GM20000 (cell line): ENCODE measurements at places on chromosomes 1 and 21.

- no peak for DNase-seq
Measured at GRCh38 chr21:36767096-36767495, 68.2 kb downstream of the SIM2 start.

DNA sequence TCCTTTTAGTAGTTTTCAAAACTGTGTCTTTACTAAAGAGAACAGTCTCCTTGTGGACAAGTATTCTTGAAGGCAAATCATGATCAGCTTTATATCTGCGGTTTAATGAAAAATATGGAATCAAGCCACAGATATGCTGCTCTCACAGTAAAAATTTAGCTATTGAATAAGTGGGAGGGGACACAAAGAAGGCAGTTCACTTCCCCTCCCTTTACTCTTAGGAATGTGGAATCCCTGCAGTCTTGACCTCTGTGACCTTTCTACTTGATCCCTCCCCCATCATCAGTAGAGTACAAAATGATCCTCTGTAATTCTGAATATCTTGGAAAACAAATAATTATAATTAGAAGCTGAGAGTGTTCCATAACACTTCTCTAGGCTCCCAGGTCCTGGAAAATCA lies 136.7 kb upstream of the HOOK1 start:
- DNase-seq: no peak

- DNase-seq: no peak
Measured at GRCh38 chr1:202251424-202252256, 58.0 kb downstream of the LGR6 start.

GRCh38 chr1:11738783-11739182 lies 2.8 kb downstream of the AGTRAP start:
- DNase-seq: no peak

DNA sequence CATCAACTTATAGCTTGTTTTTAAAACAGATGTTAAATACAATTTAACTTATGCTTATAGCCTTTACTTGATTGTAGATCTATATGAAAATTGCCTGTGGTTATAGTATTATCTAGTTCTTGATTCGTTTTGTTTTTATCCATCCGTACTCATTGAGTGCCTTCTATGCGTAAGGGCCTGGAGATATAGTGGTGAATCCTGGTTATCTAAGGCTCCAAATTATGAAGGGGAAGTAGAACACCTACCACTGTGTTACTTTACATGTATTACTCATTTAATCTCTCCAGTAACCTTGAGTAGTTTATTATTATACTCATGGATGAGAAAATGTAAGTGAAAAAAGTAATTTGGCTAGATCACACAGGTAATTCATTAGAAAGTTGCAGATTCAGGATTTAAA lies 121.8 kb downstream of the OSBPL9 start:
- DNase-seq: no peak

DNA sequence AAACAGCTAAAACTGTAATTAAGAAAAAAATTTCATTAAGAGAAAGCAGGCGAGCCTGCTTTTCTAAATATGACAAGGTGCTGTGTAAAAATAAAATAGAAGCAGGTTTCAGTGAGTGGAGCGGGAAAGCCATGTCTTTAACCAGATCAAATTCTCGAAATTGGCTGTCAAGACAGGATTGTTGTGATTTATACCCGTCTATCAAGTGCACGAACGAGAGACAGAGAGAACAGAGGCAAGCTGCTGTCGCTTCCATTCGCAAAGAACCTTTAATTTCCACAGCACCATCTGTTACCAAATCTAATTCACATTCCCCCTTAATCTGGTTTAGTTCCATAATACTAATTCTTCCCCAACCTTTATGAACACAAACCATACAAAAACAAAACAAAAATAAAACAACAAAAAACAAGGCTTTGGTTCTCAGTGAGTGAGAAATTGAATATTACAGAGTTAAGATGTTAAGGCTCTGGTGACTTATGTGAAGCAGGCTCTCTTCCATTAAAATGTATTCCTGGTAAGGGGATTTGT lies 35.0 kb downstream of the ESRRG start:
- no peak for DNase-seq

DNA sequence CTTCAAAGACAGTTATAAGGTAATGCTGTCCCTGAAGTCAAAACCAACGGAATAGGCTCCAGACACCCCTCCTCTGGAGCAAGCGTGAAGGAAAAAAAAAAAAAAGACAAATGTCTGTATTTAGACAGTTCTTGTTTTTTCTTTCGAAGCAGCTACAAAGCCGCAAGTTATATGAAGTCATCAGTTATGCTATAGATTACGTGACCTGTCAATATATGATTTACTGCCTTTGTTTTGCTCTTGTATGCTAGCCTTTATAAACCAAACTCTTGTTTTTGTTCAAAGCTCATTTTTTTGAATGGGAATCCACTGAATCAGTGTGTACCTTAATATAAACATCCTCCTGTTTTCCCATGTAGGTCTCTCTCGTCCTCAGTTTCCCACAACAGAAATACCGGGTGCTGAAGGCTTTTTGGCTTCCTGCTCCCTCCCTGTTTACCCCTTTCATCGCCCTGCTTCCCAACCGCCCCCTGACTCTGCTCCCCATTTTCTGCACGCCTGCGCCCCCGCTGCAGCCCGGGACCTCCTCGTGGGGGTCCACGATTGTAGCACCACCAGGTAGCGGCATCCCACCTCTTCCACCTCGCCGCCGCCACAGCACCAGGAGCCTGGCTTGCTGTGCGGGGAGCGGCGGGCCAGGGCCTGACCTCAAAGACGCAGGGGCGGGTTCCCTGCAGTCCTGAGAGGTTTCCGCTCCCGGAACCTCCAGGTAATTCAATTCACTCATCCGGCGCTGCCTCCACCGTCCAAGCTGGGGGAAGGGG lies 5.2 kb upstream of the ZNF678 start:
- no peak for DNase-seq

DNA sequence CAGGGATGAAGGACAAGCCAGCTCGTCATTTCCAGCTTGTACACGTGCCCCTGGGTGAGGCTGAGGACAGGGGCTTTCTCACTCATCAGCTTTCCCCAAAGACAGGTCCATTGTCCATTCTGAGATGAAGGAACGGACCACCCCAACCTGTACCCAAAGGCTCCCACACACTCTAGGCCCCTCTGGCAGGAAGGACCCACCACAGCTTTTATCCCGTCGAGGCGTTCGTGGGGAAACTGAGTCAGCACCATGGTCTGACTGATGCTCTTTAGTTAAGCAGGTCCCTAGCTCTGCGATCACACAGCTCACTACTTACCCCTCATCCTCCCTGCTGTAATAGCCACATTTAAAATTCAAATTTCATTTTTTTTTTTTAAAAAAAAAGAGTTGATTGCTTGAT lies 117.3 kb downstream of the AJAP1 start:
- no peak for DNase-seq

GRCh38 chr1:116486424-116486823 lies 84.4 kb downstream of the CD58 start:
- no peak for DNase-seq

DNA sequence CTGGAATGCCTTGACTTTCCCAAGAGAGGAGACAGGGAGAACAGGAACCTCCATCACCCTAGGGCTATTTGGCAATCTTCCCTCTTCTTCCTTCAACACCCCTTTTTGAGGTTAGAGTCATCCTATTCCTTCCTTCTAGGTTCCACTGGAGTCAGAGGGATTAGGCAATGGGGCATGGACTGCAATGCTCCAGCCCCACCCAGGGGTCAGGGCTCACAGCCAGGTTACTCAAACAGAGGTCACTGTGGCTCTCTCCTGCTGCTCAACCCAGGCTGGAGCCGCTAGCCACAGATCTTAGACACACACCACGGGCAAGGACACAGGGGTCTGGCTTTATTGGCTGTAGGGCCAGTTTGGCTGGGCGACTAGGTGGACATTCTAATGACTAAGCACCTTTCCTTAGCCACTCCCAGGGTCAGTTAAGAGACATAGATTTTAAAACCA lies 145.5 kb upstream of the NRIP1 start:
- no peak for DNase-seq

DNA sequence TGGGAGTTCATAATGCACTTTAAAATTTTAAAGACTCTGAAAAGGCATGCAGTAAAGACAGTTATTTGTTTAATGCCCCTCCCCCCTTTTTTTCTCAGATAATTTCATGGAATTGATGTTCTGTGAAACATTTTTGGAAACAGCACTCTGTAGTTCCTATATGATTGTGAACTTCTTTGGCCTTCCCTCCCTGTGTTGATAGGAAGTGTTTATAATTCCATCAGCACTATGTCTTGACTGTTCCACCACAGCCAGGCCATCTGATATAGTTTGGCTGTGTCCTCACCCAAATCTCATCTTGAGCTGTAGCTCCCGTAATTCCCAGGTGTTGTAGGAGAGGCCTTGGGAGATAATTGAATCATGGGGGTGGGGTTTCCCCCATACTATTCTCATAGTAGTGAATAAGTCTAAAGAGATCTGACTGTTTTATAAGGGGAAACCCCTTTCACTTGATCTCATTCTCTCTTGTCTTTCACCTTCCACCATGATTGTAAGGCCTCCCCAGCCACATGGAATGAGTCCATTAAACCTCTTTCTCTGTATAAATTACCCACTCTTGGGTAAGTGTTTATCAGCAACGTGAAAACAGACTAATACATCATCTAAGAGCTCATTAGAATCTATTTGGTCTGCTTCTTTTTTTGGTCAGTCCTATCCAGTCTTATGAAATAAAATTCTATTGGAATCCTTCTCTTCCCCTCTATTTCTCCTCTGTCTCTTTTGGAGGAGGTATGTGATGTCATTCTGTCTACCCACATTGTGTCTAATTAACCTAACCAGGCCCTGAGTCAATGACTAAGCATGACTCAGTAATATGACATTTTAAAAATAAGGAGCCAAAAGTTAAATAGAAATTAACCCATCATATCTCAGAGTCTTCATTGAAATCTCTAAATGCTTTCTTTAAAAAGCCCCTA lies 8.9 kb downstream of the CCDC185 start:
- no peak for DNase-seq

DNA sequence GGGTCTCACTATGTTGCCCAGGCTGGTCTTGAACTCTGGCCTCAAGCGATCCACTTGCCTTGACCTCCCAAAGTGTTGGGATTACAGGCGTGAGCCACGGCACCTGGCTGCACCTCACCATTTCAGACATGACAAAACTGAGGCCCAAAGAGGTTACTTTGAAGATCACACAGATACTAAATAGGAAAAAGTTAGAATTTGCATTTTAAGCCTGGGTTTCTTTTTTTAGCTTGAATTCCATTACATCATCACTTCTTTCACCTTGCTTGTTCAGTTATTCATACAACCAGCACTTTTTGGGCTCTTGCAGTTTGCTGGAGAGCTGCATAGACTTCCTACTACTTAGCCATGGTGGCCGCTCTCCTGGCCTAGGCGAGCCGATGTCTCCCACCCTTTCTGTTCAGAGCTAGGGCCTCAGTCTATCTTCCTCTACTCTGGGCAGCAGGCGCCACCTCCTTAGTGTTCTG lies 16.3 kb upstream of the CD2 start:
- peak; percentile 68 for DNase-seq

DNA sequence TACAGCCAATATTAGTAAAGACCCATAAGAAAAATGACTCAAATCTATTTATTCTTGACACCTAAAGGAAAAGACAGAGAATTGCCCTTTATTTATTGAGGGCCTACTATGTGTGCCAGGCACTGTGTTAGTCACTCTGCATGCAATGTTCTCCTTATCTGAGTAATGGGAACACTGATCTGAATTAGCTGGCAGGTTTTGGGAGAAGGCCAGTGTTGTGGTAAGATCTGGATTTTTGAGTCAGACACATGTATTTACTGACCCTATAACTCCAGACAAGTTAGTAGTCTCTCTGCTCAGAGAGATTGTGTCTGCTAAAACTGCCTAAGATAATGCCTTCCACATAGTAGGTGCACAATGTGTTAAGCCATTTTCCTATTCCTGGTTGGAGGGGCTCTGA lies 17.3 kb downstream of the LCE4A start:
- DNase-seq: no peak

DNA sequence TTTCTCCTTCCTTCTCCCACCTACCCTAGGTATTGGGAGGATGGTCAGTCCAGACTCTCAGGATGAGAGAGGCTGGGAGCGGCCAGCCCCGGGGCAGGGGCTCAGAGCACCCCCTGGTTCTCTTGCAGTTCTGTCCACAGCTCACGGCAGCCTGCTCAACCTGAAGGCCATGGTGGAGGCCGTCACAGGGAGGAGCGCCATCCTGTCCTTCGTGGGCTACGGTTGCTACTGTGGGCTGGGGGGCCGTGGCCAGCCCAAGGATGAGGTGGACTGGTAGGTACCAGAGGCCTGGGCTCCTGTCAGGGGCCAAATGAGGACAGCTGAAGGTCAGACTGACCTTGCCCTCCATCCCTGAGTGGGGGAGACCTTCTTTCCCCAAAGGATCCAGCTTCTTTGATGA lies 4.2 kb downstream of the PLA2G2F start:
- no peak for DNase-seq

DNA sequence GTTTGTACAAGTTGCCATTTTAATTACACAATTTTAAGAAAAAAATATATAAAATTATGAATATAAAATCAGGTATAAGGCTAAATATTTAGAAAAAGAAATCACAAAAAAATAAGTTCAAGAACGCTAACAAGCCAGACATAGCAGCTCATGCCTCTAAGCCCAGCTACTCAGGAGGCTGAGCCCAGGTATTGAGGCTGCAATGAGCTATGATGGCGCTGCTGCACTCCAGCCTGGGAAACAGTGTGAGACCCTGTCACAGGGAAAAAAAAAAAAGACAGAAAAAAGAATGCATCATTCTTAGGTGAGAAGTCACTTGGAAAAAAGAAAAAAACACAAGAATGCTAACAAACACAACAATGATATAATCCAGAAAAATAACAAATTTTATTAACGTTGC lies 112.3 kb upstream of the PRDX6 start:
- no peak for DNase-seq

GRCh38 chr1:26399034-26399433 lies 11.6 kb upstream of the LIN28A start:
- no peak for DNase-seq

DNA sequence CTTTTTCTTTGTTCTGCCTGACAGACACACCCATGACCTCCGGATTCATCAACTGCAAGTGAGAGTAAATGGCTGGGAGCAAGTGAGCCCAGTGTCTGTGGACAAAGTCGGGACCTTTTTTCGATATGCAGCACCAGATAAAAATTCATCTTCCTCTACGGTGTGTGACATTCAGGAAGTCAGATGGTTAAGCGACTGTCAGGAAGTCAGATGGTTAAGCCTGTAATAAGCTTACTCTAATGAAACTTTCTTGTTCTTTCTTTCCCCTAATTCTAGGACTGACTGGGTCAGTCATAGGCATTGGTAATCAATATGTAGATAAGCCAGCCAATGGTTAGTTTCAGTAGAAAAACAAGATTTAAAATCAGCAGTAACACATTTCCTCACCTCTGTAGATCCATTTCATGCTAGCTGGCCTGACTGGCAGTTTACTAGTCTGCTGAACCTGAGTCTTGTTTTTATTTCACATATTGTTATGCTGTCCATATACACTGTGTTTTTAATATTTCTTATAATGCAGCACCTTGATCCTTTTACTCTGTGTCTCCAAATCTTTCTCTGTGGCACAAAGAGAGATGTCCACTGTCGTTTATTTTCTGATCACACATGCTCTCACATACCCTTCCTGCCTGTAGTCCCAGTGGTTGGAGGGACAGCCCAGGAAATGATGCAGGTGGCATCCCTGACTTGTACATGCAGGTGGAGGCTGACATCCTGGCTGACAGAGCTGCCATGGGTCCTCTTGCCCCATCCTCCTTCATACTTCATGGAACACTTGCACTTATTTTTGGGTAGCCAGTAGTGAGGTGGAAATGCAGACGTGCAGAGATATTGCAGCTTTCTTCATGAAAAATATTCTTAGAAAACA lies 115.8 kb downstream of the VPS13D start:
- DNase-seq: peak; percentile 8
